Heart left ventricle (tissue), 16 donors: ENCODE measurements at places on chromosomes 6 and 20. TPM values are rescaled to one million over a fixed set of nuclear protein-coding genes. Genes with fewer than 3 reads are reported as not detected.

DNA sequence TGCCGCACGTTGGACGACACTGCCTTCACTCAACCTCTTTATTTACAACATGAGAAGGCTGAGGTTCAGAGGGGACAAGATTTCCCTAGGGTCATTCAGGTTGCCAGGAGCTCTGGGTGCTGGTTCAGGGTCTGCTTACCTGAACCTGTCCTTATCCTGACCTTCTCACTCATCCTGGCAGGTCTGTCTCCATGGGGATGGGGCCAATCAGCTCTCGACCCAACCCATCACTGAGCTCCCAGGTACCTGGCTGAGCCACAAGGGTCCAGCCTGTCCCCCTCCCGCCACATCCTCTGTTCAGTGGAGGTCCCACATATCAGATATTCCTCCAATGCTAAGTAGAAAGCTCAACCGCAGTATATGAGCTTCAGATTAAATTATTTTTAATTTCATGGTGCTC lies 225.6 kb downstream of the ANKRD60 start:
- H3K27ac ChIP-seq: no peak overlapping the region
- no peaks in the 10 kb centered on the region for H3K36me3 ChIP-seq
- H3K4me3 ChIP-seq: no peak overlapping the region
- no peaks in the 10 kb centered on the region for H3K27me3 ChIP-seq
- no peak for DNase-seq

- no peaks in the 10 kb centered on the region for H3K36me3 ChIP-seq
- peaks cover 26% of the 10 kb centered on the region for H3K4me1 ChIP-seq
- H3K27ac ChIP-seq: no peak overlapping the region
- H3K27me3 ChIP-seq: no peaks in the 10 kb centered on the region
These were observed 151.4 kb downstream of the CEBPB start for GRCh38 chr20:50341880-50342637.

- H3K4me3 ChIP-seq: peak overlapping the region; percentile 53
- no peak for DNase-seq
- H3K27ac ChIP-seq: no peak overlapping the region
- no peaks in the 10 kb centered on the region for H3K27me3 ChIP-seq
These were observed 753 bp downstream of the RSPH9 start for GRCh38 chr6:43645613-43645964.

DNA sequence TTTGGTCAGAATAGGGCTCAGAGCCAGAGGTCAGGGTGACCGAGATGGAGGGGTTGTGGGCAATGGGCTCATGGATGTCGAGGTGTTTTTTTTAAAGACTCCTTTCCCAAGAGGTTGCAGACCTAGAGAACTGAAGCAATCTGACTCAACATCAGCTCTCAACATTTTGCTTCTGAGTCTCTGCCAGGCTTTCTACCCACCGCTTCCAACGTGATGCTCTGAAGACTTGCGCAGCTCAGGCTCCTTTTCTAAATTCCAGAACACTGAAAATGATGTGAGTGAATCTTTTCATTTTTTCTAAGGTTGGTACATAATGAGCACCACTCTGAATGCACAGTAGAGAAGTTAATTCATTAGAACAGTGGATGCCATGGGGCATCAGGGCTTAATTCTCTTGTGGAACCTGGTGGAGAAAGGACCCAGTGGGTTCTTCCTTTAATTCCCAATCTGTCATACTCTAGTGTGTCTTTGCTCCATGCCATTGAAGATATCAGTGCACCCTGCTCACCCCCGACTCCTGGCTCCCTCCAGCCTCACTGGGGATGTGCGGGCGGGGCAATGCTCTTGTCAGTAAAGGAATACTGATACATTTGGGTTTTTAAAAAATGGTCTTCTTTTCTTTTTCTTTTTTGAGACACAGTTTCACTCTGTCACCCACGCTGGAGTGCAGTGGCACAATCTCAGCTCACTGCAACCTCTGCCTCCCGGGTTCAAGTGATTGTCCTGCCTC lies 17.0 kb upstream of the KIF13A start:
- H3K4me3 ChIP-seq: no peak overlapping the region
- H3K27me3 ChIP-seq: no peaks in the 10 kb centered on the region
- DNase-seq: no peak
- no peak overlapping the region for H3K27ac ChIP-seq
- no peaks in the 10 kb centered on the region for H3K36me3 ChIP-seq

DNA sequence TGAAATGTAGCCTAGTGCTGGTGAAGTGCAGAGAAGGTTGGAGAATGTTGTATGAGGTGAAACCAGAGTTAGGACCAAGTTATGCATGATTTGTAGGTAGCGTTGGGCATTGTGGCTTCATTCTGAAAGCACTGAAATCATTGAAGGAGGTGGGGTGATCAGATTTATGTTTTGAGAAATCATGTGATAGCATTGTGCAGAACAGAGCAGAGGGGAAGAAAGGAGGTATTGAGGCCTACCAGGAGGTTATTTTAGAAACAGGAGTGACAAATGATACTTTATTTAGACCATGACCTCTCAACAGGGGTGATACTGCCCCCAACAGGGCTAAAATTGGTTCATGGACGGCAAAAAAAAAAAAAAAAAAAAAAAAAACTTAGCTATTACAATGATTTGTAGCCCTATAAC lies 15.6 kb upstream of the HMGN3 start:
- H3K4me1 ChIP-seq: no peaks in the 10 kb centered on the region
- H3K4me3 ChIP-seq: no peak overlapping the region
- no peaks in the 10 kb centered on the region for H3K27me3 ChIP-seq
- H3K36me3 ChIP-seq: no peaks in the 10 kb centered on the region
- no peak for DNase-seq

GRCh38 chr6:143553337-143553736 lies 41.8 kb upstream of the FUCA2 start:
- H3K27ac ChIP-seq: no peak overlapping the region
- no peaks in the 10 kb centered on the region for H3K36me3 ChIP-seq
- no peaks in the 10 kb centered on the region for H3K27me3 ChIP-seq
- no peak for DNase-seq

- no peak overlapping the region for H3K4me3 ChIP-seq
- no peaks in the 10 kb centered on the region for H3K36me3 ChIP-seq
- no peak overlapping the region for H3K27ac ChIP-seq
- DNase-seq: no peak
These were observed 30.2 kb downstream of the PSMG4 start for GRCh38 chr6:3288711-3289663.

- H3K27ac ChIP-seq: no peak overlapping the region
- no peaks in the 10 kb centered on the region for H3K36me3 ChIP-seq
- no peaks in the 10 kb centered on the region for H3K27me3 ChIP-seq
- no peak for DNase-seq
- no peak overlapping the region for H3K4me3 ChIP-seq
These were observed 252.7 kb downstream of the TSHZ2 start for GRCh38 chr20:53224851-53225250.

- DNase-seq: no peak
- H3K27me3 ChIP-seq: no peaks in the 10 kb centered on the region
- H3K4me3 ChIP-seq: no peak overlapping the region
- H3K4me1 ChIP-seq: no peaks in the 10 kb centered on the region
- no peaks in the 10 kb centered on the region for H3K36me3 ChIP-seq
These were observed 9.3 kb upstream of the MAK start for GRCh38 chr6:10847684-10848083.

DNA sequence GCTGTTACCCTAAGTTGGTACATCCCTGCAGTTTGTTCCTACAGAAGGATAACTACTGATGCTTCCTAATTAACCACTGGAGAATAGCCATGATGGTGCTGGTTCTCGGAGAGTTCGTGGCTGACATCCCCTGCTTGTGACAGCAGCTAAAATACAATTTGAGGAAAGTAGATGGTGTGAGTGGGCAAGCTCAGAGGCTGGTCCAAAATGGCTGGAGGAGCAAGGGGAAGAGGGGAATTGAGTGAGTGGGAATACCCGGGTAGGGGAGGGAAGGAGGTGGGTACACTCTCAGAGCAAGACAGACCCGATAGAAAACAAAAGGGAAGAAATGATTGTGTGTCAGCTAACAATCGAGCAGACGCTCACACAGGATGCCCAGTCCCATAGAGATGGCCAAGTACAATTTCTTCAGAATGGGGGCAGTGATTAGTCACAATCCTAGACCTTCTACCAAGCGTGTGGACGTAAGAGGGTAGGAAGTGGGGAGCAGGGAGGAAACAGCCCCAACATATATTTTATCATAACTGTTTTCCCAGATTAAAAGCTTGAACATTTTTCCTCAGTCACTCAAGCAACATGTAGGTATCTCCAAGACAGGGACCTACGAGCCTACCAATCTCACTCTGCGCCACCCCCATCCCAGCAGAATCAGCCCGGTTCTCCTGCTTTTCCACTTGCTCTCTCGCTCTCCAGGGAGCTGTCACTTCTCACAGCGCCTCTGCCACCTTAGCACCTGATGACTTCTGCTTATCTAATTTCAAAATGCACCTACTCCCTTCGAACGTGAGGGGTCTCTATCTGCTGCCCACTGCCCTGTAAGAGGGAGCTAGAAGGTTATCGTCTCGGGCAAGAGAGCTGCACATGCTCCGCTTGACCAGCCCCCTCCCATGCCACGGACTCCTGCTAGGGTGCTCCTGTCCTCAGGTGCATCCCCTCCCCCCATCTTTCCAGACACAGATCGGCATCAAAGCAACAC lies 26.2 kb downstream of the RIPOR2 start:
- no peak for DNase-seq
- peak overlapping the region; percentile 68 for H3K27ac ChIP-seq
- H3K4me1 ChIP-seq: peaks cover 24% of the 10 kb centered on the region
- H3K4me3 ChIP-seq: peak overlapping the region; percentile 66

GRCh38 chr6:36608788-36609563 lies 14.8 kb downstream of the SRSF3 start:
- DNase-seq: no peak
- H3K36me3 ChIP-seq: peaks cover 23% of the 10 kb centered on the region
- peak overlapping the region; percentile 26 for H3K27ac ChIP-seq
- no peak overlapping the region for H3K4me3 ChIP-seq
- no peaks in the 10 kb centered on the region for H3K27me3 ChIP-seq

GRCh38 chr20:33850159-33850558 lies 39.0 kb downstream of the CHMP4B start:
- peaks cover 2% of the 10 kb centered on the region for H3K36me3 ChIP-seq
- no peak overlapping the region for H3K27ac ChIP-seq
- no peak for DNase-seq
- no peaks in the 10 kb centered on the region for H3K27me3 ChIP-seq

- peaks cover 5% of the 10 kb centered on the region for H3K27me3 ChIP-seq
- no peaks in the 10 kb centered on the region for H3K4me1 ChIP-seq
- no peaks in the 10 kb centered on the region for H3K36me3 ChIP-seq
- H3K27ac ChIP-seq: no peak overlapping the region
- peak; percentile 84 for DNase-seq
These were observed 814.8 kb downstream of the MAFB start for GRCh38 chr20:39874049-39874893.

DNA sequence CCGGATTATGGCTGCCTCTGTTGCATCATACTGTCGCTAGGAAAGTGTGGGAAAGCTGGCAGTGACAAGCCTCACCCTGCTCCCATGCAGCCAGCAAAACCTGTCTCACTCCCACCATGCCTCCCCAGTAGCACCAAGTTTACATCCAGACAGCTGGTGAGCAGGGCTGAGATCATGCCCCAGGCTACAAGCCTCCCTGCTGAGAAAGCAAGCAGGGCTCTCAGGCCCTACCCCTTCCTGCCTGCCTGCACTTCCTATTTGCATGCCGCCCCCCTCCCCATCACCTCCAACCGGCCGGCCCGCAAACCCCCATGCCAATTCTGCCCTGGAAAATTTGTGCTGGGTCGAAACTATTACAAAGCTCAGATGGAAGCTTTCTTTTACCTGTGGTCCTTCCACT lies 408.2 kb upstream of the FKBP1C start:
- H3K4me3 ChIP-seq: no peak overlapping the region
- no peaks in the 10 kb centered on the region for H3K4me1 ChIP-seq
- no peaks in the 10 kb centered on the region for H3K27me3 ChIP-seq
- H3K27ac ChIP-seq: no peak overlapping the region
- DNase-seq: no peak
- no peaks in the 10 kb centered on the region for H3K36me3 ChIP-seq

DNA sequence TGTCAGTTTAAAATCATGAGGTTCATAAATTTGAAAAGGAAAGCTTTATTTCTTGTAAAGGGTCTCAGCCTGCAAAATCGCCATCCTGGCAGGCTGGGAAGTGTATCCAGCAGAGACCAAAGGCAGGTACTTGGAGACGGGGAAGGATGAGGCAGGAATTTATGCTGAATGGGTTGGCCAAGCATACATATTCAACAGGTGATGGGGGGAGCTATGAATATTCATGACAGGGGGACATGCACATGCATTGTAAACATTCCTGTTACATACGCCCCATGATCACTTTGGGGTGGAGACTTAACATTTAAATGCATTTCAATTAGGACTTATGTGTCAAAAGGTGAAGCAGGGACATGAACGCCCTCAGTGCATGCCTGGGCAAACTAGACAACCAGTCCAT lies 9.8 kb upstream of the SLC22A1 start:
- H3K4me3 ChIP-seq: no peak overlapping the region
- H3K27me3 ChIP-seq: no peaks in the 10 kb centered on the region
- no peak overlapping the region for H3K27ac ChIP-seq

DNA sequence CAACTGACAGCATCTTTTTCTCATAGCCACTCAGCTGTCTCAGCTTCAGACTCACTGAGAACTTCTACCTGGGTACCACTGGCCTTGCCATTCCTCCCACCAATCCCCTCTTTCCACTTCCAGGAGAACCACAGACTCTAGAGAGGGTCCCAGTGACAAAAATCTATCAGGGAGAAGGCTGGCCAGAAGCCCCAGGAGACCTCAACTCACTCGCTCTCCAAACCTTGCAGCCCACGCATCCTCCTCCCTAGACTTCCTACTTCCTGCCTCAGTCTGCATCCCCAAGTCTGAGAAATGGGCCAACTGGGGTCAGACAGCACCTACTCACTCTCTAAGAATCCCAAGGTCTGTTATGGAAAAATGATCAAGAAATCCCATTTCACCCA lies 1.2 kb downstream of the TMEM239 start:
- H3K27ac ChIP-seq: no peak overlapping the region
- H3K4me3 ChIP-seq: no peak overlapping the region
- peaks cover 29% of the 10 kb centered on the region for H3K27me3 ChIP-seq
- no peaks in the 10 kb centered on the region for H3K36me3 ChIP-seq
- no peaks in the 10 kb centered on the region for H3K4me1 ChIP-seq

DNA sequence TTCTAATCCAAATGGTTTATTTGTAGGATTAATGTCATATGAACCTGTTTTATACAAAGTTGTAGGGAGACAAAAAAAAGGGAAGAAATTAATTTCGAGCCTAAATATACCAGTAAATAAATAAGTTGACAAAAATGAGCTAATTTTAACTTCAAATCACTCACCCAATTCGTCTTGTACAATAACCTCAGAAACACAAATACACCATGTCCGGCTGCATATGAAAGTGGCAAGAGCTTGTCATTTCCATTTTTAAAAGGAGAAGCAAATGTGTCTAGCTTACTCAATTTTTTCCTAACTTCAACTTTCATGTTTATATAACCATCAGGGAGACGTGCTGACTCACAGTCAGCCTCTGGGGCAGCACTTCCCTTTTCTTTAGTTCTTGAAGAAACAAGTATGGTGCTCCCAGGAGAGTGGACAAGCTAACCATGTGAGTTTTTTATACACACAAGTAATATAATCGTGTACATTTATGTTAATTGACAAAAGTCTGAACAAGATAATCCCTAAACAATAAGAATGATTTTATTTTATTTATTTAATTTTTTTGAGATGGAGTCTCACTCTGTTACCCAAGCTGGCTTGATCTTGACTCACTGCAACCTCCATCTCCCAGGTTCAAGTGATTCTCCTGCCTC lies 55.5 kb upstream of the SGK1 start:
- H3K4me1 ChIP-seq: peaks cover 17% of the 10 kb centered on the region
- peak overlapping the region; percentile 94 for H3K27ac ChIP-seq
- H3K36me3 ChIP-seq: no peaks in the 10 kb centered on the region
- DNase-seq: peak; percentile 63
- no peak overlapping the region for H3K4me3 ChIP-seq
- no peaks in the 10 kb centered on the region for H3K27me3 ChIP-seq

CST4 gene
- total RNA-seq: not detected

GPR63 gene
- total RNA-seq: 0.51 TPM

KHDRBS2 gene
- not detected for total RNA-seq

EPPIN gene
- 0.20 TPM for total RNA-seq

DCDC2 gene
- total RNA-seq: not detected

PFDN4 gene
- 92.0 TPM for total RNA-seq

FOXP4 gene
- 12.4 TPM for total RNA-seq
